Lower leg skin (tissue), 4 donors: ENCODE measurements at places on chromosomes 1 and 21. TPM values are rescaled to one million over a fixed set of nuclear protein-coding genes. Genes with fewer than 3 reads are reported as not detected.
A peak's percentile ranks its signal among the peaks of the same experiment; 100 is the strongest.

- peak; percentile 91 for DNase-seq
These were observed 220.1 kb downstream of the COL24A1 start for GRCh38 chr1:85936470-85936869.

The TXNDC12 gene
- 37.0 TPM for total RNA-seq

GRCh38 chr1:165632152-165632469, 1.1 kb downstream of the MGST3 start:
- no peak for DNase-seq

DNA sequence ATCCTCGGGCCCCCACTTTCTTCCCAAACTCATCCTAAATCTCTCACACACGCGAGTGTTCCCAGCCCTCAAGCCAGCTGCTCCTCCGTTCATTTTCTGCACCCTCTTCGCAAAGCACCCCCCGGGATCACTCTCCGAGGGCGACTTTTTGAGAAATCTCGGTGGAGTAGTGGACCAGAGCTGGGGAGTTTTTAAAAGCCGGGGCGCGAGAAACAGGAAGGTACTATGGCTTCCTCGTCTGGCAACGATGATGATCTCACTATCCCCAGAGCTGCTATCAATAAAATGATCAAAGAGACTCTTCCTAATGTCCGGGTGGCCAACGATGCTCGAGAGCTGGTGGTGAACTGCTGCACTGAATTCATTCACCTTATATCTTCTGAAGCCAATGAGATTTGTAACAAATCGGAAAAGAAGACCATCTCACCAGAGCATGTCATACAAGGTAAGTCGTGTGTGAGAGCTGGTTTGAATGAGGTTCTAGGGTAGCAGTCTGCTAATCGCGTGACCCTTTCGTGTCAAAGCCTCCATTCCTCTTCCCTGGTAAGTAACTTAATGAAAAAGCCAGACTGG, 800 bp downstream of the DR1 start:
- DNase-seq, result no peak

DNA sequence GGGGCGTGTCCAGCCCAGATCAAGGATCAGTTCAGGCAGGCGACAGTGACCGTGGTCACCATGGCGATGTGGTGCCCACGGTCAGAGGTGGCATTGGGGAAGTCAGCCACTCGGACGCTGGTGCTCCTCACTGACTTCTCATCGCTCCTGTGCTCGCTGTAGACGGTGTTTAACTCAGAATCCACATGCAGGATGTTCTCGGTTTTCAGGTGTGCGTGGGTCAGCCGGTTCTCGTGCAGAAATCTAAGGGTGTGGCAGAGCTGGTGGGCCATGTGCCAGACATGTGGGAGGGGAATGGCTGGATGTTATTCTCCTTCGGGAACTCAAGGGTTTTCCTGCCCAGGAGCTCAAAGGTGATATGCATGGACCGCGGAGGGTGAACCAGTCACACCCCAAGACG, 11.7 kb downstream of the OR2AJ1 start:
- DNase-seq, result no peak

GRCh38 chr1:180640531-180640949, 8.7 kb downstream of the XPR1 start:
- no peak for DNase-seq

DNA sequence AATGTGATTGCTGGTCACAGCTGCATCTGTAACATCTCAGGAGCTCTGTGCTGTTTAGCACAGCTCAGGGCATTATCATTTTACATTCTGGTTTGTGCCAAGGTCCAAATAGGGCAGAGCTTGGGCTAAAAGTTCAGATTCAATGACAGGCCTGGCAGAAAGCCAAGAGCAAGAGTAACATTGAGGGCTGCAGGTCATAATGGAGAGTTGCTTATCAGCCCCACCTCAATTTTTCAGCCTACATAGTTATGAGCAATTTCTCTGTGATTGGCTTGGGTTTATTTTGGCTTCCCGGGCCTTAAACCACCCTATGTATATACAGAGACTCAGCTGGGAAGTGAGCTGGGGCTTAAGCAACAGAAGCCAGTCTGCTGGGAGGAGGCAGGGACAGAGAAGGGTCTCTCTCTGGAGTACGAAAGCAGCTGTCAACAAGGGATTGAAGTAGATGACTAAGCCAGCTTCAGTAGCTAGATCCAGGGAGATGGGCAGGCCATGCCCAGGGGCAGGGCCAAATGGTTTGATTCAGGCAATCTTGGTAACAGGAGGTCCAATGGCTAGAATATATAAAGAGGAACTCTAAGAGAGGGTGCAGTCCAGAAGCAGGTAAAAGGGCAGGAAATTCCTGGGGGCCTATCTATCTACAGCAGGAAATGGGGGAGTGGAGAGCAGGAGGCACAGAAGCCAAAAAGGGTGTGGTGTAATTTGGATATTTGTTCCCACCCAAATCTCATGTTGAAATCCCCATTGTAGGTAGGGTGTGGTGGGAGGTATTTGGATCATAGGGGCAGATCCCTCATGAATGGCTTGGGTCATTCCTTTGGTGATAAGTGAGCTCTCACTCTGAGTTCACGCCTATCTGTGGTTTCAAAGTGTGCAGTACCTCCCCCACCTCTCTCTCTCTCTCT, 49.0 kb downstream of the BRINP2 start:
- no peak for DNase-seq

DNA sequence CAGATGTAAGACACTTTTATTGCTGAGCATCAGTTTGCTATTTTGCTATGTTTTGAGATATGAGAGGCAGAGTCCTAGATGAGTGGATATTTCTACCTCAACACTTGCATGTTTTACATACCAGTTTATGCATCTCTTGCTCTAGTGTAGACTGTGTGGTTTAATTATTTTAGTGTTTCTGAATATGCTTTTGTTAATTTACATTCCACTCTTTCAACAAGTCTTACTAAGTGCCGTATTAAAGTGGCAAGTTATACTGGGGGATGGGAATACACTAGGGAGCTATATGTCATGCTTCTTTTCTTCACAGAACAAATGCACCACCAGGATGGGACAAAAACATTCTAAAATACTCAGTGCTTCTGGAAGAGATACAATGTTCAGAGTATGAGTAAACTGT, 507.7 kb upstream of the PRMT6 start:
- no peak for DNase-seq

The IL6R gene
- total RNA-seq, result 42.1 TPM

- no peak for DNase-seq
These were observed 57.2 kb downstream of the CACHD1 start for GRCh38 chr1:64527165-64527564.

DNA sequence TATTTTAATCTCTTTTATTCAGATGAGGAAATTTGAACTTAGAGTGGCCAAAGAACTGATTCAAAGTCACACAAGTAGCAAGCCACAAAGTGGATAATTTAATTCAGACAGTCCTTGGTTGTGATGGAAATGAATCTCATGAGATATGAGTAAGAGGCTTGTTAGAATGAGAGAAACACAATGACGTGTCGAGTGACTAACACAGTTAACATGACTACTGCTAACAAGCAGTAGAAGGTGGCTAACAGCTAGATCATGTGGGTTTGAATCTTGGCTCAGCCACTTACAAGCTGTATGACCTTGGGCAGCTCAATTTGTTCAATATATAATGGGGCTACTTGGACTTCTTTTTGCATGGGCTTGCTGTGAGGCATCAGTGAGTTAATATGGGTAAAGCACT, 104.5 kb upstream of the LMO4 start:
- DNase-seq, result no peak

The CLCA1 gene
- total RNA-seq, result not detected

DNA sequence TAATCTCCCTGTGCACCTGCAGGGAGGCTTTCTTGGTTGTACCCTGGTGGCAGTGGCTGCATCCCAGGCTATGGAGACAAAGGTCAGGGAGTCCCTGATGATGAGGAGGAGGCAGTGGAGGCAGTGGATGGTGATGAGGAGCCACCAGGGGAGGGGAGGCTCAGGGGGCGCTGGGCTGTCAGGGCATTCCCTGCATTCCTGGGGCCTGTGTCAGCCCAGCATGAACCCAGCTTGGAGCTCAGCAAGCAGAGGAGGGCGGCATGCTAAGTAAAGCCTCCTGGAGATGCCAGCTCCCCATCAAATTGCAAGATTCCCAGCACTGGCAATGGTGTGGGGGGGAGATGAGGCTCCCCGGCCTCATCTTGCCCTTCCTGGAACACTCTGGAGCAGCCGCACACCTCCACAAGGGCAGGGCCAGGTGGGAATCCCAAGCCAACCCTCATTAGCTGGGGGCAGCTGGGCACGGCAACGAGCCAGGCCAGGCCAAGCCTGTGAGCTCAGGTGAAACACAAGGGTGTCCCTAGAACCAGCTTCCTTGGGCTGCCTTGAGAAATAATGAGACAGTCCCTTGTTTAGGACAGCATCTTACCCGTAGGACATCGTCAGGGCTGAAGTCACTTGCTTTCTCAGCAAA, 469.5 kb downstream of the MATN1 start:
- DNase-seq, result no peak

The IKBKE gene
- 6.1 TPM for total RNA-seq

- DNase-seq, result no peak
These were observed 26.0 kb upstream of the SLC26A9 start for GRCh38 chr1:205969229-205969628.

The MMP23B gene
- 2.5 TPM for total RNA-seq

- peak; percentile 40 for DNase-seq
These were observed 18.5 kb downstream of the NPHP4 start for GRCh38 chr1:5973771-5974170.

DNA sequence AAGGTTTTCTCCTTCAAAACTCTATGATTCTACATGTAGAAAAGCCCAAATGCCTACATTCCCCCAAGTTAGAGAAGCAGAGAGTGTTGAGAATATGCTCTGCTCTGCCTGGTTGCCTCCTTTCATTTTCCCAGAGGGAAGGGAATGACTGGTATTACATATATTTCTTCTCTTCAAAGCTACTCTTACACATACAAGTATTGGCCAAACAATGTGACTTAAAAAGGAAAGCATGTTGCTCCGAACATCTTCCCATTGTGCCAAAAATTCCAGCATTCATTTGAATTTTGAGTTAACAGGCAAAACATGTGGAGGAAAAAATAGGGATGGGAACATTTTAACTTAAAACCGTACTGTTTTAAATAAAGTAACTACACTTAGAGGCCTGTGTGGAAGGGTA, 125.2 kb downstream of the COQ8A start:
- DNase-seq, result no peak

DNA sequence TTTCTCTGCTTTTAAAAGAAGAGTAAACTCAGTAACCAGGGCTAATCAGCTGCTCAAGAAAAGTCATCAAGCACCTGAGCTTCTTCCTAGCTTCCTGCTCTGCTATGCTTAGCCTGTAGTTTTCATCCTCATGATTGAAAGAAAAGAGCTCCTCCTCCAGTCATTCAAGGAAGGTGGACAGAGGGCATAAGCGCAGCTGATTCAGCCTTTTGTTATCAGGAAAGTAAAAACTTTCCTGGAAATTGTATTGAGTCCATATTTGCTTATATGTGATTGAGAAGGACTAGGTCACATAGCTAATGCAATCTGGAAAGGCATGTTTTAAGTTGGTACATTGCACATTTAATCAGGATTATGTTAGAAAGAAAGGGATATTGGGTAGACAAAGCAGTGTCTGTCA, 8.5 kb upstream of the BACH1 start:
- DNase-seq, result no peak

GRCh38 chr1:168084396-168085231, 52.1 kb downstream of the GPR161 start:
- no peak for DNase-seq

DNA sequence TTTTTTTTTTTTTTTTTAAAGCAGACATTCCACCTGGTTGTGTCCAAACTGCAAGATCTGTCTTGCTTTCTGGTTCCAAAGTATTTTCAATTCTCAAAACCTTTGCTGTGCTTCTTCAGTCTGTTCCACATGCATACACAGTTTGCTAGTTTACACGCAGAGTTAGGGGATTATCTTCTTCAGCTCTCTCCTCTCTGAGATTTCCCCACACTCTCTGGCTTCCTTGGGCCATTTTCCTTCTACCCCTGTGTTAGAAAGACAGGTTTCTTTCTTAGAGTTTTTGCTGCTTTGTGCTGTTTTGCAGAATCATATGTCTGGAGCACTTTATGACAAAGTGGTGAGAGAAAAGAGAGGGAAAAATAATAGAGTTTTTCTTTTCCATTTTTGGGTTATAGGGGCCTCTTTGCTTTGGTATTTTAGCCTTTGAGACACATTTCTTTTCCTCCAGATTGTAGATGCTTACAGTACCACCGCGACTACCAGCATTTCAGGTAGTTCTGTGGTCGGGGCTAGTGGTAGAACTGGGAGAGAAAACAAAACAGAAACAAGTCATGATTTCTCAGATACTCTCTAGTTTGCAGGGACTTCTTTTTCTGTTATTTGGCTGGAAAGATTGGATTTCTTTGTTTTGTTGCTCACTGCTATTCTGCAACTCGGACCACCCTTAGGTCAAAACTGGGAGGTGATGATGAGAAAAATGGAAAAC, 66.3 kb downstream of the RABGAP1L start:
- no peak for DNase-seq

GRCh38 chr1:77415579-77415978, 133.8 kb downstream of the AK5 start:
- no peak for DNase-seq

The NLRP3 gene
- total RNA-seq, result 0.34 TPM

- no peak for DNase-seq
These were observed 90.9 kb upstream of the RUNX3 start for GRCh38 chr1:25020851-25021590.

- DNase-seq, result no peak
These were observed 63.9 kb downstream of the WDR64 start for GRCh38 chr1:241715956-241716355.
